ENCODE measurements at places on chromosomes 1 and 21.

DNA sequence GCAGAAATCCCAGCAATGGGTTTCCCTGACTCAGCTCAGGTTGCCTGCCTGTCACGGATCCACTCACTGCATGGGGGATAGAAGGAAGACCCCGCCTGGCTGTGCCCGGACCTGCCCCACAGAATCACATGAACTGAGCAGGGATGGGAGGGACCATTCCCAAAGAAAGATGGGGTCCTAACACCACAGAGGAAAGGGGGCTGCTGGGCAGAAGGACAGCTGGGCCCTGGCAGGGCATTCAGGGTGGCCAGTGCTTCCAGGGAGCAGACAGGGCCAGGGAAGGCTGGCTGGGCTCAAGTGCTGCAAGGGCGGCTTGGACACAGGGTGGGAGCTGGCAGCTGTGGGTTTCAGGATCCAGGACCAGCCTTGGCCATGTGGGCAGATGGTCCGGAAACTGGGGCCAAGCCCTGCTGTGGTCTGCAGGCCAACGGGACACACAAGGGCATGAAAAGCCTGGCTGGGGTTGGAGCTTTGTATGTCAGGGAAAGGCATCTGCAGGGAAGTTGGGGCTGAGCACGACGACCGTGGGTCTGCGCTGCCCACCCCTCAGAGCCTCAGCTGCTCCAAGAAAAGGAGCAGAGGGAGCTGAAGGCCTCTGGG is 723.9 kb downstream of the PTPRU start:
- DNase-seq: no peak

DNA sequence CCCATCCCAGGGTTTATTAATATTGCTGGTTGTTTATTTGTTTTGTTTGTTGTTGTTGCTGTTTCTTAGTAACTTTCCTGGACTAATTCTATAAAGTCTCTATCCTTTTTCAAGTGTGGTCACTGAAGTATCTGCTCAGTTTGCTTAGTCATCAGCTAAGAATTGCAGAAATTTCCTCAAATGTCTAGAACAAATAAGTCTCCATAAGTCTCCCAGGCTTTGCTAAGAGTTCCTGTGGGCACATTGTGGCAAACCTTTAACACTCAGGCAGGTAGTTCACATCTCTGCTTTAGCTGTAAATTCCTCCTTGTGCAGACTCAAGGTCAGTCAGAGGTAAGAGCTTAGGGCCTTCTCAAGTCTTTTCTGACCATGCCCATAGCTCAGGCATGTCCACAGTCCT is 38.9 kb upstream of the C1orf185 start:
- DNase-seq: no peak

DNA sequence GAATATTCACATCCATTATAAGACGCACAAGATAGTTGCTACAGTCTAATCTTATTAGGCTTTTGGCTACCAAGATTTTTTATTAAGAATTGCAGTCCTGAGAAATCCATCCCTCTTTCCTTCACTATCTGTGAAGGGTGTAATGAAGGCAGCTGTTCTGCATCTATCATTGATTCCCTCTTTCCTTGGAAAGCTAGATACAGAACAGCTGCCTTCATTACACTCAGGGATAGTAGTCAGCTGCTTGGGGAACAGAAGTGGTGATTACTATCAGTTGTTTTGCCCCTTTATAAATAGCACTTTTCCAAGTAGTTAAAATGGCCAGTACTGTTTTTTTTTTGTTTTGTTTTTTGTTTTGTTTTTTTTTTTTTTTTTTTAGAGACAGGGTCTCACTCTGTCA is 70.2 kb downstream of the IARS2 start:
- no peak for DNase-seq

- no peak for DNase-seq
Observed at GRCh38 chr1:95957748-95958147, 723.7 kb downstream of the RWDD3 start.

GRCh38 chr1:91817211-91817905 is 68.6 kb downstream of the TGFBR3 start:
- no peak for DNase-seq

DNA sequence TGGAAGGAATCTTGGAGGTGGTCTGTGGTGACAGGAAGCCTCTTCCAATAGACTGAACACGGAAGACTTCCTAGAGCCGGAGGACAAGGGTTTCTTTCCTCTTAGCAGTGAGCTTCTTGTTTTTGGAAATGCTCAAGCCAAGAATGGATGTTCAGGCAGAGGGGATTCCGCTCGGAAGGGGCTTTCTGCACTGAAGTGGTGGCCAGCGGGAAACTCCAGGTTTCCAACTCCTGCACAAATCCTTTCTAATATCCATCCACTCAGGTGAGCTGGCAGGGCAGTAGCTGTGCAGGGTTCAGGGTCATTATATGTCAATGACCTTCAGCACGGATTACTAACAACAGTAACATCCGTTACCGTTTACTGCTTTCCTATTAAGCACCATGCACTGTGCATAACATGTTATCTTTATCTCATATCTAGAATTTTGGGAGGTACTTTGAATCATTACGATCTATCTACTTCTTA is 573 bp upstream of the CPT2 start:
- DNase-seq: no peak

Measured in HEK293T (cell line).